Stomach (tissue), 19 donors: ENCODE measurements at places on chromosomes 2 and 18. TPM values are rescaled to one million over a fixed set of nuclear protein-coding genes. Genes with fewer than 3 reads are reported as not detected.

The GKN2 gene
- 1,354 TPM for total RNA-seq

The VWA3B gene
- total RNA-seq = 4.9 TPM

The LHCGR gene
- 0.92 TPM for total RNA-seq

GRCh38 chr2:100563407-100564247 lies 834 bp downstream of the PDCL3 start:
- peaks cover 26% of the 10 kb centered on the region for H3K36me3 ChIP-seq
- H3K27ac ChIP-seq = peak overlapping the region; percentile 91
- H3K4me3 ChIP-seq = peak overlapping the region; percentile 89
- peaks cover 28% of the 10 kb centered on the region for H3K4me1 ChIP-seq
- H3K27me3 ChIP-seq = no peaks in the 10 kb centered on the region

- H3K4me1 ChIP-seq = no peaks in the 10 kb centered on the region
- H3K27me3 ChIP-seq = no peaks in the 10 kb centered on the region
- no peaks in the 10 kb centered on the region for H3K36me3 ChIP-seq
- no peak for DNase-seq
- no peak overlapping the region for H3K27ac ChIP-seq
Measured at GRCh38 chr2:84556190-84556589, 39.9 kb downstream of the DNAH6 start.

The ALLC gene
- not detected for total RNA-seq

GRCh38 chr2:12173271-12173942 lies 427.0 kb downstream of the LPIN1 start:
- H3K4me1 ChIP-seq = peaks cover 32% of the 10 kb centered on the region
- H3K4me3 ChIP-seq = no peak overlapping the region
- H3K36me3 ChIP-seq = no peaks in the 10 kb centered on the region
- H3K27ac ChIP-seq = no peak overlapping the region

The RAX gene
- not detected for total RNA-seq

GRCh38 chr2:104200533-104201168 lies 653.3 kb upstream of the POU3F3 start:
- no peak overlapping the region for H3K27ac ChIP-seq
- DNase-seq = no peak
- no peaks in the 10 kb centered on the region for H3K27me3 ChIP-seq
- H3K36me3 ChIP-seq = no peaks in the 10 kb centered on the region
- no peaks in the 10 kb centered on the region for H3K4me1 ChIP-seq

GRCh38 chr18:22951823-22952222 lies 18.7 kb downstream of the RBBP8 start:
- H3K4me3 ChIP-seq = no peak overlapping the region
- no peak overlapping the region for H3K27ac ChIP-seq
- no peaks in the 10 kb centered on the region for H3K27me3 ChIP-seq
- no peaks in the 10 kb centered on the region for H3K4me1 ChIP-seq
- DNase-seq = no peak

The AQP12A gene
- total RNA-seq = not detected

DNA sequence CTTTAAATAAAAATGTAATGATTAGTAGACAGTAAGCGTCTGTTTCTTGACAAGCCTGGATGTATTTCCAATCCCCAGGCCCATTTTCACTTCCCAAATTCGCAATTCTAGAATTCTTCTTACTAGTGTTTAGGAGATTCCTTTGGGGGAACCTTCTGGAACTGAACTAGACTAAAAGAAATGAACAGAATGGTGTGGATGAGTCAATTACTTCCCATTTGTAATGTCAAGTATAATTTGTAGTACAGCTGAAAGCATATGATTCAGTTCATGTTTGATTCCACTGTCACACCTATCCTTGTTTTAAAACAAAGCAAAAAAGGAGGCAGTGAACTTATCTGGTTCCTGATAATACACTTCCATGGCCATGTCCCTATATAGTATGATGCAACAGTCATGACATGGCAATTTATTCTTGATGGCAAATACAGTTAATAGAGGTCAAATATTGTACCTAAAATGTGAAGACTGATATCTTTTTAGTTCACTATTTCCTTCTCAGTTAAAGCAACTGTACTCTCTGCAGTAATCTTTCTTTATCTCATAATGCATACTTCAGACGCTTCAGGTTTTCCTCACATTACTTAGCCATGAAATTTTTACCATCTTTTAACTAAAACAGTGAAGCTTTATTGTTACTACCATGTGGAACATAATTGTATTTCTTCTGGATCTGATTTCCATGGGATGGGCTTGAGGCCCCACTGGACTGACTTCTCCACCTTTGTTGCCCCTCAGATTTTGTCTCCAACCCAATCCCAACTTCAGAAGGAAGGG lies 2.0 kb downstream of the IDH1 start:
- no peak for DNase-seq
- peak overlapping the region; percentile 85 for H3K4me3 ChIP-seq
- H3K36me3 ChIP-seq = peaks cover 43% of the 10 kb centered on the region
- H3K27me3 ChIP-seq = no peaks in the 10 kb centered on the region

- peaks cover 11% of the 10 kb centered on the region for H3K36me3 ChIP-seq
- no peaks in the 10 kb centered on the region for H3K27me3 ChIP-seq
- H3K27ac ChIP-seq = no peak overlapping the region
- no peak overlapping the region for H3K4me3 ChIP-seq
Measured at GRCh38 chr2:174076975-174077374, 111.8 kb upstream of the SP3 start.

DNA sequence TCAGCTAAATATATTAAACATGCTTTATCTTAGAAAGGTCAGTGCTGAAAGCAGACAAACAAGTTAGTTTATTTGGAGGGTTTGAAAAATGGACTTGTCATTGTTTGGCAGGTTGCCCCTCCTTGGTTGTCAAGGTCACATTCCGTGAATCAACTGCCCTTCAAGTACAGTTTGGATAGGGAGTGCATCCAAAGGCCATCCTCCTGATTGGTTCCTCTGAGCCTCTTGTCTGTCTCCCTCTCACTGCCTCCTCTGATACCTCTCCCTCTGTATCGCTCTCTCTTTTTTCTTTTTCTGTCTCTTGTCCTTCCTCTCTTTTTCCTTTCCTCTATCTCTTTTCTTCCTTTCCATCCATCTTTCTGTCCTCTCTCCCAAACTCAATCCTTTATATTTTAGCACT lies 5.4 kb downstream of the ITGAV start:
- DNase-seq = peak; percentile 38
- H3K27me3 ChIP-seq = no peaks in the 10 kb centered on the region
- peaks cover 19% of the 10 kb centered on the region for H3K4me1 ChIP-seq
- H3K36me3 ChIP-seq = no peaks in the 10 kb centered on the region
- no peak overlapping the region for H3K27ac ChIP-seq

The TLX2 gene
- total RNA-seq = 0.73 TPM

GRCh38 chr18:78080081-78080480 lies 830.4 kb downstream of the GALR1 start:
- no peaks in the 10 kb centered on the region for H3K4me1 ChIP-seq
- no peak overlapping the region for H3K27ac ChIP-seq
- DNase-seq = no peak
- H3K27me3 ChIP-seq = peaks cover 4% of the 10 kb centered on the region

The SPATA3 gene
- total RNA-seq = not detected

- H3K27ac ChIP-seq = no peak overlapping the region
- peaks cover 10% of the 10 kb centered on the region for H3K4me1 ChIP-seq
- H3K36me3 ChIP-seq = no peaks in the 10 kb centered on the region
- no peaks in the 10 kb centered on the region for H3K27me3 ChIP-seq
- H3K4me3 ChIP-seq = no peak overlapping the region
Measured at GRCh38 chr18:8769509-8770095, 64.2 kb downstream of the MTCL1 start.

DNA sequence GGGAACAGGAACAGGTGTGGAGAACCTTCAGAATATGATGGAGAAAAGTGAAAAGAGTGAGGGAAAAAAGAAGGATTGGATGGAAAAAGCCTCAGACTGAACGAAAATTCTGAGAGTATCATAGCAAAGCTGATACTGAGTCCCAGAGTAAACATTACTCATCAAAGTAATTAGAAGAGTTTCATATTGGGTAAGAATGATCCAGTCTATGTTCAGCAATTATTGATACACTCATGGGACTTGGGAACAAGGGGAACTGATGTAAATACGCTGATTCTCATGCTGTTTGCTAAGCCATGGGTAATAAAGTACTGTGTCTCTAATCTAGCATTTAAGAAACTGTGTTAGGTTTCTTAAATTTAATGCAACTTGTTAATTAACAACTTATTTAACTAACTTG lies 219.9 kb upstream of the NOL4 start:
- H3K27ac ChIP-seq = no peak overlapping the region
- H3K36me3 ChIP-seq = no peaks in the 10 kb centered on the region
- H3K4me3 ChIP-seq = no peak overlapping the region
- DNase-seq = no peak

GRCh38 chr2:128593879-128594650 lies 275.4 kb upstream of the HS6ST1 start:
- no peaks in the 10 kb centered on the region for H3K27me3 ChIP-seq
- H3K27ac ChIP-seq = peak overlapping the region; percentile 33
- H3K36me3 ChIP-seq = no peaks in the 10 kb centered on the region
- peak; percentile 44 for DNase-seq
- no peak overlapping the region for H3K4me3 ChIP-seq

The SULT1C2 gene
- total RNA-seq = 1.4 TPM

DNA sequence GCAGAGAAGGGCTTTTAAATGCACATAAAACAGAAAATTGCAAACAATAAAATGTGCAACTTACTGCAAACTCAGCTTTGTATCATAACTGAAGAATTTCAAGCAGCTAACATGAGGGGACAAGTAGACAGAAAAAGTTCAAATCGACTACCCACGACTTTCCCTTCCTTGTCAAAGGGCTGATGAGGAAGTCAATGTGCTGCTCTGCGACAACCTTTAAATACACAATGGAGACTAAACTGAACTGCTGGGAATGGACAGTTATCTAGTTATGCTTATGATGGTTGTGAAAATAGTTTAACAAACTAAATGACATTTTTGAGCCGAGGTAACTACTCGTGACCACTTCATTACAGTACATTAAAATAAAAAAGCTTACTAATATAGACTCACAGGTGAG lies 84.1 kb downstream of the INO80D start:
- no peaks in the 10 kb centered on the region for H3K4me1 ChIP-seq
- no peak overlapping the region for H3K27ac ChIP-seq
- no peak overlapping the region for H3K4me3 ChIP-seq
- no peak for DNase-seq

GRCh38 chr2:62303788-62304187 lies 107.9 kb downstream of the B3GNT2 start:
- peak overlapping the region; percentile 27 for H3K27ac ChIP-seq
- H3K4me3 ChIP-seq = no peak overlapping the region
- no peaks in the 10 kb centered on the region for H3K27me3 ChIP-seq
- DNase-seq = no peak

The RBKS gene
- not detected for total RNA-seq

DNA sequence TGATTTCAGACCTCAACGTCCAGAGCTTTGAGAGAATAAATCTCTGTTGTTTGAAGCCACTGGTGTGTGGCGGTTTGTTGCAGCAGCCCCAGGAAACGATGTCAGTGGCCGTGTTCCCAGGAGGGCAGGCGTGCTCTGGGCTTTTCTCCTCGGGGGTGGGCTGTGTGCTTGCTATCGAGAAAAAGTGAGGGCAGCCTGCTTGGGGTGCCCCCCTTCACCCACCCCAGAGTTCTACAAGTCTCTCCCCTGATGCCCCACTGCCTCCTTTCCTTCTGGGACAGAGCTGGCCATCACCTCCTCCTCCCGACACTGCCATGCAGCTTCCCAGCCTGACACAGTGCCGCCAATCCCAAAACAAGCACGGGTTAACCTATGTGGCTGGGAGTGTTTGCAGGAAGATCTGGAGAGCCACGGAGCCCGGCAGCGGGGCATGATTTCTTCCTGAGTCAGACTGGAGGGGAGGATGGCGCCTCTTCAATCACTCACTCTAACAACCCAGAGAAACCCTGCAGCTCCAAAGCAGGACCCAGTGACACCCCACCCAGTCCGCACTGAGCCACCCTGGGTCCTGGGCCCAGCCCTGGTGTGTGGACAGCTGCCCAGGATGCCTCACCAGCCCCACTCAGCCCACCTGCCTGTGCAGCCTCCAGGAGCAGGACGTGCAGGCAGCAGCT lies 213.7 kb upstream of the RAB6C start:
- H3K27me3 ChIP-seq = peaks cover 3% of the 10 kb centered on the region
- H3K36me3 ChIP-seq = no peaks in the 10 kb centered on the region
- H3K27ac ChIP-seq = no peak overlapping the region
- H3K4me3 ChIP-seq = no peak overlapping the region
- DNase-seq = no peak

- H3K4me3 ChIP-seq = no peak overlapping the region
- peak; percentile 41 for DNase-seq
- peaks cover 11% of the 10 kb centered on the region for H3K36me3 ChIP-seq
- peak overlapping the region; percentile 60 for H3K27ac ChIP-seq
Measured at GRCh38 chr2:38690499-38691420, 24.8 kb downstream of the GALM start.

The FSIP2 gene
- total RNA-seq = 7.5 TPM

The HOXD10 gene
- not detected for total RNA-seq

DNA sequence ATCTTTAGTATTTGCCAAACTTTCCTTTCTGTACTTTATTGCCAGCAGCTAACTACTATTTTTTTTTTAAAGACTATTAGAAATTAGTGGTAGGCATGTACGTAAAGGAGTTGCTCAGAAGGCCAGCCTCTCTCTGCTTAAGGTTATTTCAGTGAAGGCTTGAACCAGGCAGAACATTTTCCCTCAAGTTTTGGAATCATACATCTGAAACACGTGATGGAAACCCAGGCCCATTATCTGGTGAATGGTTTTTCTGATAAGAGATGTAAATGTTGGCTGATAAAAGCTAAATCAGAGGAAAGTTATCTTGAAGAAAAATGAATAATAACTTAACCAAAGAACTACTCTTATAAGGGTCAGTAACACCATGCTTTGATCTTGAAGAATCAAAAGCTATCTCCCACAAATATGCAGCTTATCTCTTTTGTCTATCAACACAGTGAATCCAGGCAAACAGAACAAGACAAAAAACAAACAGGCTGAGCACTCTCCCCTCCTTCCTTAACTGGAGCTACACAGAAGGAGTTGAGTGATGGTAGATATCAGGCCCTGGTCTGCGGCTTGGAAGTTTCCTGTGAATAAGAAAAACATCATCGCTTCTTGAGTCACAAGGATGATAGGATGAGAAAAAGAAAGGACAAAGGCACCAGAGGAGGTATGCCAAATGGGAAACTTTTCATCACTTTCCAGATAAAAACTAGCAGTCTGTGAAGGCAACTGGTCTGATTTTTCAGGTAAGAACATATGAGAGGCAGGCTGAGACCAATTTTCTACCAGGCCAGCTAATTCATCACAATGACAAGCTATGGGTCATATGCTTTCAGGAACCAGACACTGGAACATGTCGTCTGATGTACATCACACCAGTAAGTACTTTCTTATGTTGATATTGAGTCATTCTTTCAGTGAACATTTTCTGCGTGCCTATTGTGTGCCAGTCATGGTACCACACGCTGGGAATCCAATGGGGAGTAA lies 88.4 kb upstream of the STK17B start:
- no peaks in the 10 kb centered on the region for H3K27me3 ChIP-seq
- peak overlapping the region; percentile 34 for H3K27ac ChIP-seq
- no peak for DNase-seq
- H3K4me1 ChIP-seq = peaks cover 14% of the 10 kb centered on the region

The TTN gene
- total RNA-seq = 2.6 TPM
